ENCODE measurements at places on chromosomes 12 and 14.
A peak's percentile ranks its signal among the peaks of the same experiment; 100 is the strongest.

- peak; percentile 61 for DNase-seq
Observed at GRCh38 chr14:70641548-70642302, at the start of gene TTC9. Gene TTC9 (plus strand): TSS chr14:70641916. CDS start chr14:70642130, 214 bp downstream.

- no peak for DNase-seq
Observed at GRCh38 chr14:52402812-52403526, 88.9 kb downstream of the PTGER2 start.

DNA sequence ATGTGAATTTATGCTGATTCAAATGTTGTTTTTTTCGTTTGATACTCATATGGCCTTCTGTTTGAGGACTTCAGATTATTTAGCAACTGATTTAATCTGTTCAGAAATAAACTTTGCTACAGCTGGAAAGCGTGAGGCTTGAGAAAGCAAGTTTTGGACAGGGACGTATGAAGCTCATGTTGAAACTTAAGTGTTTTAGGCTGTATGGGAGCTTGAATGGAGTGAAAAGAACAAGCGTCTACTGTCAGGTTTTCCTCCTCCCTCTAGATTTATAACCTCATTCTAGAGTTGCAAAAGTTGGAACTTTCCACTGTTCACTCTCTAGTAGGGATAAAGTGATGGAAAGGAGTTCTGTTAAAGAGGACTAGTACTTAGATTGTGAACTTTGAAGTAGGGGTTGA is 1.0 kb downstream of the PRPF39 start:
- DNase-seq, result no peak

- no peak for DNase-seq
Observed at GRCh38 chr14:24518851-24519250, 10.8 kb upstream of the CMA1 start.

DNA sequence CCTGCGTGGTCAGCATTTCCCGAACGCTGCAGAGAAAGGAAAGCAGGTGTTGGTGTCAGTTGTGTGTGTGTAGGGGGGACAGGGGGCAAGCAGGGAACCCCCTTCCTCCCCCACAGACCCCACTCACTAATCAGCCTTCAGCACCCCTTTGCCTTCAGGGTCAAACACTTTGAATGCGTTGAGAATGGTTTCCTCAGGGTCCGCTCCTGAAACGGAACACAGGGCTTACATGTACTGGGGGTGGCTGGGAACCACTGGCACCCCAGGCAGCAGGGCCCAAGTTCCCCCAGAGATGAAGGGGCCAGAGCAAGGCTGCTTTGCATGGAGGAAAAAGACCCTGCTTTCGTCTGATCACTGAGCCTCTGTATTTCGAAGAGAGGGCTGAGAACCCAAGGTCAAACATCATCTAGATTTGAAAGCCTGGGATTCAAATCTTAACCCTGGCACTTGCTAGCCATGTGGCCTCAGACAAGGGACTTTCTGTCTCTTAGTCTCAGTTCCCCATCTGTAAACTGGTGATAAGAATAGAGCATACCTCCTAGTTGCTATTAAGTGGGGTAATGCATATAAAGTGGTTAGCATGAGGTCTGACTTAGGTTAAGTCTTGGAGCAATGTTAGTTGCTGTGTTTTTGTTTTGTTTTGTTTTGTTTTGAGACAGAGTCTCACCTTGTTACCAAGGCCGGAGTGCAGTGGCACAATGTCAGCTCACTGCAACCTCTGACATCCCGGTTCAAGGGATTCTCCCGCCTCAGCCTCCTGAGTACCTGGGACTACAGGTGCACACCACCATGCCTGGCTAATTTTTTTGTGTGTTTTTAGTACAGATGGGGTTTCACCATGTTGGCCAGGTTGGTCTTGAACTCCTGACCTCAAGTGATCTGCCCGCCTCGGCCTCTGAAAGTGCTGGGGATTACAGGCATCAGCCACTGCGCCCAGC is 7.0 kb downstream of the MYL2 start:
- DNase-seq, result no peak

Data from HAP-1 (cell line).